Spinal cord (tissue), 10 donors: ENCODE measurements at places on chromosomes 5 and 9.
A peak's percentile ranks its signal among the peaks of the same experiment; 100 is the strongest.

- DNase-seq = no peak
These were observed 14.5 kb downstream of the CCT5 start for GRCh38 chr5:10264604-10265003.

DNA sequence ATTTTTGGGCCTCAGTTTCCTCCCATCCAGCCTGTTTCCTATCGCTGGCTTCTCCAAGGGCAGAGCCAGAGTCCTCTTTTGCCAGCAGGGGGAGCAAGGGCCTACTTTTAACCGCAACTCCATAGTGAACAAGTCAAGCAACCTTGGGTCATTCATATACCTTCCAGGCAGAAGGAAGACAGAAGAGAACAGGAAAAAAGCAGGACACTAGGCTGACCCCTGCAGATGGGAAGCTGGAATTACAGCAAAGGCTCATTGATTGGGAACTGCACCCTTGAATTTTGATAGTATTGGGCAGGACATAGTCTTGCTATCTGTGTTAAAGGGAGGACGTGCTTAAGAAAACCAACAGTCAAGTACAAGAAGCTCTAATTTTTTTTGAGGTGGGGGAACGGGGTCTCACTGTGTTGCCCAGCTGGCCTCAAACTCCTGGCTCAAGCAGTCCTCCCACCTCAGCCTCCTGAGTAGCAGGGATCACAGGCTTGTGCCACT lies 30.1 kb downstream of the QRFP start:
- peak; percentile 90 for DNase-seq

DNA sequence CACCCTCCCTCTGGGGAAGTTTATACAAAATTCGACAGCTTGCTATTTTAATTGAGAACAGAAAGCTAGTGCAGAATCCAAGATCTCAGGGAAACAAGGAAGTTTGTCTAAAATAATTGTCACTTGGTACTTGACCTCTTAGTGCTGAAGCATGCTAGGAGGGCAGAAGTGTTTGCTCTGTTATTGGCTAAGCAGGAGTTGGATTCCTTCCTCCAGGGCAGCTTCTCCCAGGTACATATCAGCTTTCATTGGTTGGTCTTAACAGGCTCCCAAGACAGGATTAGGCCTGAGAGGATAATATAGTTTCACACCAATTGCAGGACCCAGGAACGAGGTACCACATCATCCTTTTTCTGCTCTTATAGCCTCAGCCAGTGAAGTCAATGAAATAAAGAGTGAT lies 432.8 kb downstream of the IRX1 start:
- no peak for DNase-seq

GRCh38 chr9:128254855-128255759 lies 20.7 kb downstream of the GOLGA2 start:
- DNase-seq = no peak

DNA sequence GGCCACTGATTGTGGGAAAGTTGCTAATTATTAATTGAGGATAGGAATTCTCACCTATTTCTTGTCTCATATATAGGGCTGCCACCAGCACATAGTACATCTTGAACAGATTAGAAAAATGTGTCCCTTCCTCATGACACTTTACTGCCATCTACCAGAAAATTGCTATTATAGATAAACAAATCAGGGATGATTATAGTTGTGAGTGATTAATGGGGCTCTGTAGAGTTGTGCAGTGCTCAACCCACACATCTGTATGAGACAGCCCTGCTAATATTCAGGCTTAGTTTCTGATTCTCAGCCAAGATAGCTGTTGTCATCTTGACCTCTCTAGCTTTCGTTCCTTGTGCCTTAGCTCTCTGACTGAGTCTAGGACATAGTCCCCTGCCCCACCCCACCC lies 373.3 kb downstream of the TLE4 start:
- DNase-seq = no peak

- no peak for DNase-seq
These were observed 134.0 kb upstream of the TARS1 start for GRCh38 chr5:33306758-33307157.

DNA sequence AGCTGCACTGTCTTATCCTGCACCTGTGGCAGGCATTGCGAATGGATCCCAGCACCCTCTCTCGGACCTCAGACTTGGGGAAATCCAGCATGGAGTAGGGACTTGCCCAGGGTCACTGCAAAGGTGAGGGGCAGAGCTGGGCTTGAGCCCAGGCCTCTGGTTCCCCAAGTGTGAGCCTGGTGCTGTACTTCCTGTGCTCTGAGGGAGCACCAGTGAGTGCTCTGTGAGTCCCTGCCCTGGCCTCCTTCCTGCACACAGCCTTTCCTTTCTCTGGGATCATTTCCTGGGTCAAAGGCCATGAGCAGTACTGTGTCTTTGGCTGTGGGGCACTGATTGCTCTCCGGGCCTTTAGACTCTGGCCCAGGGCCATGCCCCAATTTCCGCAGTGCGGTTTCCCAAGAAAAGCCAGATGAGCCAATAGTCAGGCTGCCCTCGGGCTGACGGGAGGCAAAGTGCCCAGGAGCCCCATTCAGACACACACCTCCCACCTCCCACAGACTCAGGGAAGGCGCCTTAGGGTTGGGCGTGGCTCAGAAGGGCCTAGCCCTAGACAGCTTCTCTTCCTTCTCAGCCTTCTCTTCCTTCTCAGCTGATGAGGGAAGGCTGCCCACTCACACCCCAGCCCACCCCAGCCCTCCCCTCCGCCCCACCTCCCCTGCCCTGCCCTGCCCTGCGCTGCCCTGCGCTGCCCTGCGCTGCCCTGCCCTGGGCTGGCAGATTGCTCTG lies 23.3 kb upstream of the TRIM14 start:
- DNase-seq = no peak

GRCh38 chr5:39267186-39267585 lies 47.8 kb upstream of the FYB1 start:
- DNase-seq = no peak

GRCh38 chr5:43421450-43422133 lies 9.4 kb upstream of the CCL28 start:
- DNase-seq = no peak

DNA sequence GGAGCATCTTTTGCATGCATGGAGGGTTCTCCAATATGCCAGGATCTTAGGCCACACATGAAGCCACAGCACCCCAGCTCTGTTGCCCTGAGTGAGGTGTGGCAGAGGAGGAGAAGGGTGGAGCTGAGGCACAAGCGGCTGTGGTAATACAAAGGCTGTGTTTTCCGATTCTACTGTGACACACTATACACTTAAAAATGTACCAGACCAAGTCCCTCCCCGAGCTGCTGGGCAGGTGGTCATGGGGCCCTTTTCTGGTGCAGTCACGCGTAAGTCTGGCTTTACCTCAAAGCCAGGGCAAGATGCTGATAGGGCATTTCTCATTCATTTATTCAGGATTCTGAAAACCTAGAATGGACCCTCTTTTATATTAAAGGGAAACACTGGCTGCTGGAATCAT lies 3.7 kb downstream of the ADGRV1 start:
- peak; percentile 43 for DNase-seq

DNA sequence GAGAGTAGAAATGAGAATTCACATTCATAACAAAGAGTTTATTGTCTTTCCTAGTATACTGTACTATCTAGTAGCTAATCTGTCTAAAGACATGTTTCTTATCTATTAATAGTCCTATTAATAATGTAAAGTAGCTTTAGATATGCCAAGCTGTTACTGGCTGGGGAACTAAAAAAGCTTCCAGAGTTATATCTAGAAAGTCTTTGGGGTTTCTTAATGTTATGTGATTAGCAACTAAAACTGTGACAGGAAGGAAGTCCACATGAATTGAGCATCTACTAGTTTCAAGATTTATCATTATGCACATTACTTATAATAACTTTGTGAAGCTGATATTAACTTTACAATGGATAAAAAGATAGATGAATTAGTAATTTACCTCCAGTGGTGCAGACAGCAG lies 122.7 kb upstream of the CDKN2B start:
- no peak for DNase-seq

DNA sequence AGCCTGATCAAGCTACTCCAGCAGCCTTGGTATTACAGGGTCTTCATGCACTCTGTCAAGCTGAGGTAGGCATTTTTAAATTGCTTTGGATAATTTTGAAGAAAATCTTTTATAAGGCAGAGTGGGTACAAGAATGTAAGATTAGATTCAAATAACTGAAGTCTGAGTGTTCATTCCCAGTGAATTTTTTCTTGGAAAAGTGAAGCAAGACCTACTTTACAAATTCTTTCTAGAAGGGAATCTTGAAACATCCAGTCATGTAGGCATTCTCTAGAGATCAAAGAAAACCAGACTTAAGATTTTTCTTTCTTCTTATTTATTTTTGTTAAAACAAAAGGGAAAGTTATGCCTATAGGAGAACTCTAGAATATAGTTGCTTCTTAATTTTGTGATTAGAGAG lies 139.0 kb downstream of the FOCAD start:
- DNase-seq = no peak

GRCh38 chr5:146082798-146083197 lies 22.6 kb downstream of the PLAC8L1 start:
- DNase-seq = no peak

DNA sequence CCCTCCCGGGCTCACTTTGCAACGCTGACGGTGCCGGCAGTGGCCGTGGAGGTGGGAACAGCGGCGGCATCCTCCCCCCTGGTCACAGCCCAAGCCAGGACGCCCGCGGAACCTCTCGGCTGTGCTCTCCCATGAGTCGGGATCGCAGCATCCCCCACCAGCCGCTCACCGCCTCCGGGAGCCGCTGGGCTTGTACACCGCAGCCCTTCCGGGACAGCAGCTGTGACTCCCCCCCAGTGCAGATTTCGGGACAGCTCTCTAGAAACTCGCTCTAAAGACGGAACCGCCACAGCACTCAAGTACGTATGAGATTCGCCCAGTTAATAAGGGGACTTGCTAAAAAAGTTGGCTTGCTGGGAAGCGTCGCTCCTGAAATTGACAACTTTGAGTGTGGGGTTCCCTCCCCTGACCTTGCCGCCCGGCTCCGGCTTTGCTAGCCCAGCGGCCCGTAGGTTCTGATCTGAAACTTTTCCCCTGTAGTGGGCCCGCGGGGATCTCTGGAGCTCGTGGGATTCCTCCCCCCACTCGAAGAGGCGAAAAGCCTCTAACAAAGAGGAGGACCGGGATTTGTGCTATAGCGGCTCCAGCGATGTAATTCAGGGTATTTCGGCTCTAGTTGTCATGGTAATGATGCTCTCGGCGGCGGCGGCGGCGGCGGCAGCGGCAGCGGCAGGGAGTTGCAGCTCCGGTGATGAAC lies 572 bp downstream of the NR4A3 start:
- peak; percentile 38 for DNase-seq

DNA sequence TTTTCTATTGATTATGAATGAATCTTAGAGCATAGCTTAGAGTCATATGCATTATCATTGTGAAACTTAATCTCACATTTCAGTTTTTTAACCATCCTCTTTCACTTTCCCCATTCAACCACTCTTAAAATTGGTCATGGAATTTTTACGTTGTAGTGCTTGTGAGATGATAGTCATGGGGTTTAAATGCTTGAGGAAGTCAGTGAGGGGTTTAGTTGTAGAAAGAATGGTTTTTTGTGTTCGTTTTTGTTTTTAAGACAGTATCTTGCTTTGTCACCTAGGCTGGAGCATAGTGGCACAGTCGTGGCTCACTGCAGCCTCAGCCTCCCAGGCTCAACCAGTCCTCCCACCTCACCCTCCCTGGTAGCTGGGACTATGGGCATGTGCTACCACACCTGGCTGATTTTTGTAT lies 19.6 kb downstream of the UGCG start:
- DNase-seq = no peak

DNA sequence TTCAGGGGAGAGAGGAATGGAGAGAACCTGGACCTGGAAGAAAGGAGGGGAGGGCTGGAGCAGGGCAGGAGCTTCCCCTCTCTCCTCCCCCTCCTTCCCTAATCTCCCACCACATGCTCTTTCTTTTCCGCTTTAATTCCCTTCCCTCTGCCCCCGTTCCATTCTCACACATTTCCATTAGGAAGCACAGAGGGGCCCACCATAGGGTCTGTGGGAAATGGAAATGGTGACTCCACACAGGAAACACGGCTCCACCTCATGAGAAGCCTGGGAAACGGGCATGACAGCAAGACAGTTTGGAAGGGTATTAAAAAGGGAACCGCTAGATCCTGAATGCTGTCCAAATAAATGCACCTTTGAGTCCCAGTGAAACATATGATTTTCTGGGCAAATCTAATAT lies 64.9 kb upstream of the ENTREP1 start:
- no peak for DNase-seq

DNA sequence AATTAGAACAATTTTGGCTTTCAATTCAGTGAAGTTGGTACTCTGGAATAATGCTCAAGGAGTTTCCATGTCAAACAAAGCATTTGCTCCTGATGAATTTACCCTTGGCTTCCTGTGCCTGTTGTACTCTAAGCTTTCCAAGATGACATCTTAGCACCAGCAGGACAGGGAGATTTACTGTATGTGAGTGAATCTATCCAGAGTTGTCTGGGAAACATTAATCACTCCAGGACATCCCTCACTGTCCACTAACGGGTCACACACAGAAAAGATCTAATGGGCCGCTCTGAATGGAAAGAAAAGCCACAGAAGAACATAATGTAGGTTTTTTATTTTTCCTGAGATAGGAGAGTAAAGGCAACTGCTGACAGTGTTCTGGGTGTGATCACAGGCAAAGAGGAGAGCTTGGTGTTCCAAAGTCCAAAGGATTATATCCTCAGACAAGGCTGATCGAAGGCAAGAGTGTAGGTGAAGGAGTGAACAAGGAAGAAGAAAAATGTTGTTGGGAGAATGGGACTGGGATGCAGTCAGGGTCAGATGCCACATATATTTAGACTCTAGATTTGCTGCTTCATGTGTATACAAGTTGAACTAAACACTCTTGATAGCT lies 167.7 kb upstream of the RPS23 start:
- no peak for DNase-seq

GRCh38 chr5:43041669-43042175 lies 1.6 kb upstream of the ANXA2R start:
- DNase-seq = peak; percentile 81

- DNase-seq = no peak
These were observed 152.8 kb downstream of the SPOCK1 start for GRCh38 chr5:137346281-137346680.

GRCh38 chr9:37967014-37967760 lies 63.3 kb upstream of the SLC25A51 start:
- DNase-seq = no peak

DNA sequence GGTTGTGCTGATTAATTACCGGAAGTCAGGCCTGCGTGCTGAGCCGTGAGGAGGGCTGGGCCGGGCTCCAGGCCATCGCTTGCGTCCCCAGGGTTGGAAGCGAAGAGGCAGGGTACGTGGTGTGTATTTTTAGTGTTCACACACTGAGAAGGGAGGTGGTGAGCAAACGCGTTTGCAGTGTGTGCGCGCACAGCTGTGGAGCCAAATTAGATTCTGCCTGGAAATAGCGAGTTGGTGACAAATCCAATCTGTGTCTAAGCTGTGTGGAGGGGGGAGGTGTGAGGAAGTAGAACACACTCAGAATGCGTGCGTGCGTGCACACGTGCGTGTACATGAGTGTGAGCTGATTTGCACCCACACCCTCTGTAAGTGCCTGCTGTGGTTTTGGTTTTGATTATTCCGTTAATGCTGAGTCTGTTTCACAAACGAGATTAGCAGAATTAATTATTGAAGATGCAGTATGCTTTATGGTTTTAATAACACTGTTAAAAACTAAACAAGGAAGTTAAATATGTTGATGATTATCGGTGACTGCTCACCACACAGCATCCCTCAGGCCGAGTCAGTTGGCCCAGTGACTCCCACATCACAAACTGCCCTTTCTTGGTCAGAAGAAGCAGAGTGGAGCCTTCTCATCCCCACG lies 111.8 kb upstream of the FCN2 start:
- DNase-seq = peak; percentile 90
